Caco-2 (cell line): ENCODE measurements at places on chromosomes 13 and 19. TPM values are rescaled to one million over a fixed set of nuclear protein-coding genes. Genes with fewer than 3 reads are reported as not detected.

- no peak for DNase-seq
Observed at GRCh38 chr19:42628411-42629140, 33.9 kb upstream of the CEACAM8 start.

- DNase-seq, result no peak
Observed at GRCh38 chr19:15588265-15588664, 26.8 kb upstream of the CYP4F8 start.

The RASAL3 gene
- not detected in 2 replicates for total RNA-seq

GRCh38 chr13:22081430-22081829 is 410.6 kb downstream of the FGF9 start:
- no peak for DNase-seq

DNA sequence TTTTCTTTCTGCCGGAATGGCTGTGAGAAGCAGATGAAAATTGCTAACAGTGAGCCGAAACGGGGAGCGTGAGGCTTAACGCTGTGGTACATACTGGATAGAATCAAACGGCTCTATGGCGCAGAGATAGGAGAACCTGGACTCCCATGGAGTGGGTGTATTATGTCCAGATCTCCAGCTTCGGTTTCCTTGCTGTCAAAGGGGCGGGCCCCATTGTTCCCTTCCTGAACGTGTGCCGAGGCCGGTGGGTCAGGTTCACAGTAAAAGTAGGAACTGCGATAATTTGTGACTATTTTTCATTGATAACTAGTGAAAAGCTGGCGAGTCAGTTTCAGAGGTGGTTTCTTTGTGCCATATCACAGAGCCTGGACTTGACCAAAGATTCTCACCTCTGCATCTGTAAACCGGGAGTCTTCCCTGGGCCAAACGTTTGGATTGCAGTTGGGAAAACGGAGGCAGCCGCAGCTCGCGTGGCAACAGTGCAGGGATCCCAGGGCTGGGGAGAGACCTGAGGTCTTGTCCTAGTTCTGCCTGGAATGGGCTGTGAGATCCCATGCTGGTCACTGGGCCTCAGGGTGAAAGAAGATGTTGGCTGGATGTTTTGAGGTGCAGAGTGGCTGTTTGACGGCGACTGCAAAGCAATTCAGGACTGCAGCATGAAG is 752 bp downstream of the RPL18A start:
- no peak for DNase-seq

The HOOK2 gene
- 74.2 and 80.4 TPM in 2 replicates for total RNA-seq

GRCh38 chr13:32726374-32727037 is 140.3 kb downstream of the PDS5B start:
- DNase-seq, result no peak
